Caki2 (cell line): ENCODE measurements at places on chromosomes 5 and 9. TPM values are rescaled to one million over a fixed set of nuclear protein-coding genes. Genes with fewer than 3 reads are reported as not detected.

- DNase-seq = no peak
Measured at GRCh38 chr5:112329419-112330090, 89.5 kb downstream of the EPB41L4A start.

DNA sequence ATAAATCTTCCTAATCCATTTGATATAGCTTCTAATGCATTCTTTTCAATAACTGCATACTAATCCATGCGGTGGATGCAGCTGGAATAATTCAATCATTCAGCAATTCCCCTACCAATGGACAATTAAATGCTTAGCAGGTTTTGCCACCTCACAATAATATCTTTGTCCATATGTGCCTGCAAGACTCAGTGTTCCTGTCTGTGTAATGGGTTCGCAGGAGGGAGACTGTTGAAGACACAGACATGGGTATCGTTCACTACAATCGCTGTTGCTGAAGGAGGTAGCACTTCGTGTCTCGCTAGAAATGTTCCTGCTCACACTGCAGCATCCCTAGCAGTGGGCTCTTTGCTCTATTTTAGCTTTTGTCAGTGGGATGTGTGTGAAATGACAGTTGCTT, 214.4 kb downstream of the MED10 start:
- DNase-seq = no peak

The TXNDC8 gene
- total RNA-seq = not detected in 2 replicates

DNA sequence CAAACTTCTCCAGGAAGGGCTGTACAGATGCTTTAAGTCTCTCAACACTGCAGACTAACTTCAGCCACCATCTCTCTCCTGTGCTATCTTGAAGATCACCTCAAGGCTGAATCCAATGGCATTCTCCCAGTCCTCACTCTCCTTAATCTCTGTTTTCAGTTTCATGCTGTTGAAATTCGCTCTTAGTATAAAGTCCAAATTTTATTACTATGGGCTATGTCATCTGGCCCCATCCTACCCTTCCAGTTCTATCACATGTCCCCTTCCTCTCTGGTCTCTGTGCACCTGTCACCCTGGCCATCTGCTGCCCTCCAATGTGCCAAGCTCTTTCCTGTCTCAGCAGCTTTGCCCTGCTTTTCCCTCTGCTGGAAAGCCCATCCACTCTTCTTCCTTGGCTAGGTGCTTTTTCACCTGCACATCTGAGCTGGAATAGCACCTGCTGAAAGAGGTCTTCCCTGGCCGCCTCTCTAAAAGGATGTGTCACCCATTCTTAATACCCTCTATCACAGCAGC, 284.7 kb upstream of the MAP3K1 start:
- no peak for DNase-seq

- no peak for DNase-seq
Measured at GRCh38 chr5:107418902-107419301, 251.8 kb downstream of the EFNA5 start.

- no peak for DNase-seq
Measured at GRCh38 chr5:1540166-1540565, 16.4 kb upstream of the LPCAT1 start.

GRCh38 chr9:13388157-13388556, 108.7 kb upstream of the MPDZ start:
- DNase-seq = no peak

DNA sequence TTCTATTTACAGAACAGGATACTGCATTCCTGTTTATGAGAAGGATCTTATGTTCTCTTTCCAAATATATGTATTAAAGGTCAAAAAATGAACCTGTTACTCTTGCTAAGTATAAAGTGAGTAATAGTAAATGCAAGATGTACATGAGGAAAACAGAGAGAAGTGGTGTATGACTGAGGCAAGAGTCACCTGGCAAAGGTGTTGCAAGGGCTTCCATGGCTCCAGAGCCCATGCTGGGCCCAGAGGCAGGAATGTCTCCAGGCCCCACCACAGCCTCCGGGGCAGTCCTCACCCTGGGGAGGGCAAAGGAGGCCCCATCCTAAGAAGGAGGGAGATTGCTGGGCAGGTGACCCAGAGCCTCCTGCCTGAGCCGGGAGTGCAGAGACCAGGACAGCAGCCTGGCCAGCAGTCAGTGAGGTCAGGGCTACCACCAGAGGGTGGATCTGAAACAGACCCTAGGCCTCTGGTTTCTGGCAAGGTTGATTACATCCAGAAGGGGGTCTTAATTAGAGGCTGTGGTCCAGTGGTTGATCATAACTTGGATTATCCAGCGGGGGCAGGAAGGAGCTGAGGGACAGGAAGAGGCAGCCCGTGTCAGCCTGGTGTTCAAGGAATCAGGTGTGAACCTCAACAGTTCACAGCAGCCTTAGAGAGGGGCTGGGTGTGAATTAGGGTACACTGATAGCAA, 57.3 kb upstream of the CPLX2 start:
- no peak for DNase-seq

DNA sequence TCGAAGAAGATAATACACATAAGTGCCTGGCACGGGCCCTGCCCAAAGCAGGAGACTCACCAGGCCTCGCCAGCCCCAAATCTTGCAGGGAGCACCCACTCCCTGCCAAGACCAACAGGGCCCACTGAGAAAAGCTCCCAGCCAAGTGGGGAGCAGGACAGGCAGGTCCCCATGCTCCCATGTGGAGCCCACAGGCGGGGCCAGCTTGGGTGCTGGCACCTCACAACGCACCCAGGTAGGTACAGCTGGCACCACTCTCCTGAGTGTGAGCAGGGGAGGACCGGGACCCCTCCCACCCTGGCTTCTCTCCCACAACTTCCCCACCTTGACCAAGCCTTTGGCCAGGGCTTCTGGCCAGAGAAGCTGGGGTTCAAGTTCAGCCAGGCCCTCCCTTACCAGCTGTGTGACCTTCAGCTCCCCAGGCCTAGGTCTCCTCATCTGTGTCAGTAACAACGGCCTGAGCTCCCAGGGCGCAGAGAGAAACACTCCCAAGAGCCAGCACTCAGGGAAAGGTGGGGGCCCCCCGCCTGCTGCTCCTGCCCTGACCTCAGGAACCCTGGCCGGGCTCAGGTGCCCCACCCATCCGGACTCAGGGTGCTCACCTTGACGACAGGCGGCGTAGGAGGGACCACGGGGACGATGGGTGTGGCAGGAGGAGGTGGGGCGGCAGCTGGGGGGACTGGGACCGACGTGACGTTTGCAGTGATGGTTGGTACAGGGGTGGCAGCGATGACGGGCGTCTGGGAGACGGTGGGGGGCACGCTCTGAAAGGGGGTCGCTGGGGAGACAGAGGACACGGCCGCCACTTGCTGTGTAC, 17.8 kb downstream of the BRD3 start:
- DNase-seq = no peak

- DNase-seq = no peak
Measured at GRCh38 chr5:160497878-160498277, 76.2 kb downstream of the PTTG1 start.

DNA sequence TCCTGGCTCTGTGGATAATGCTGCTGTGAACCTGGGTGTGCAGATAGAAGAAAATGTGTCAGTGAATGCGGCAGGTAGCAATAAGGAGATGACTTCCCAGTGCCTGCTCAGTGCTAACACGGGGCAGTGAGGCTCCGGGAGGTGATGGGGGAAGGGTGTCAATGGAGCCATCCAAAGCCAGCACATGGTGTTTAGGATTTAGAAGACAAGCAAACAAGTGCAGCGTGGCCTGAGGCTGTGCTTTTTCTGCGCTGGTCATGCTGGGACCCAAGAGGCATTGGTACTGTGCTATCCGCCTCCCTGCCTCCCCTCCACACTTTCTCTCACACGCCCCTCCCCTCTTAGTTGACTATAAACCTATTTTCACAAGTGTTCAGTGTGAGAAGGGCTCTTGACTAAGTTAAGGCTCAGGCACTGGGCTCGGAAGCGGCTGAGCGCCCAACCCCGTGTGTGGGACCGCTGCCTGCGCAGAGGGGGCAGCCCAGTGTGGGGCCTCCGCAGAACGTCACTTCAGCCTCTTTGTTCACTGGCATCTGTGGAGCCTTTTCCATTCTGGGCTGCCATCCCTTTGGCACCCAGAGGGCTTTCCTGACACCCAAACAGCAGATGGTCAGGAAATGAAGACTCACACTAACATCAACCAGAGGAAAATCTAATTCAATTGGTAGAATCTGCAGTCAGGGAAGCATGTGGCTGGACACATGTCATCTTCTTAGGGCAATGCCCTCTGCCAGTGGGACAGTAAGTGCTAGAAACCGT, 21.8 kb upstream of the NINJ1 start:
- no peak for DNase-seq

- no peak for DNase-seq
Measured at GRCh38 chr5:88805151-88805784, 77.7 kb downstream of the MEF2C start.
